ENCODE measurements at places on chromosomes 7 and 10.

DNA sequence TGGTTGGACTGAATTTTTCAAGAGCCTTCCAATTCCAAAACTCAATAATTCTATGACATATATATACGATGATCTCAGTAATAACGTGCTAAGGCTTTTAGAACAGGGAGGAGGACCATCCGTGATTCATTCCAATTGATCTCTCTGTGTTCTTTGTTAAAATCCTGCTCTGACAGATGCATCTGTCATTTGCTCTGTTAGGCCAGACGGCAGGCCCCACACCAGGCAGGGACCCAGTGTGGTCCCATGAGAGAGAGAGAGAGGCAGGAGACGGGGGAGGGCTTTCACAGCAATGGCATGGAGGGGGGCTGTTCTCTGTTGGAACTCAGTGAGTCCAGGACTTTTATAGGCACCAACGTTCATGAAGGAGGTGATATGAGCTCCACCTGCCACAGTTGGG lies 160.0 kb upstream of the INSYN2A start:
- DNase-seq: no peak

DNA sequence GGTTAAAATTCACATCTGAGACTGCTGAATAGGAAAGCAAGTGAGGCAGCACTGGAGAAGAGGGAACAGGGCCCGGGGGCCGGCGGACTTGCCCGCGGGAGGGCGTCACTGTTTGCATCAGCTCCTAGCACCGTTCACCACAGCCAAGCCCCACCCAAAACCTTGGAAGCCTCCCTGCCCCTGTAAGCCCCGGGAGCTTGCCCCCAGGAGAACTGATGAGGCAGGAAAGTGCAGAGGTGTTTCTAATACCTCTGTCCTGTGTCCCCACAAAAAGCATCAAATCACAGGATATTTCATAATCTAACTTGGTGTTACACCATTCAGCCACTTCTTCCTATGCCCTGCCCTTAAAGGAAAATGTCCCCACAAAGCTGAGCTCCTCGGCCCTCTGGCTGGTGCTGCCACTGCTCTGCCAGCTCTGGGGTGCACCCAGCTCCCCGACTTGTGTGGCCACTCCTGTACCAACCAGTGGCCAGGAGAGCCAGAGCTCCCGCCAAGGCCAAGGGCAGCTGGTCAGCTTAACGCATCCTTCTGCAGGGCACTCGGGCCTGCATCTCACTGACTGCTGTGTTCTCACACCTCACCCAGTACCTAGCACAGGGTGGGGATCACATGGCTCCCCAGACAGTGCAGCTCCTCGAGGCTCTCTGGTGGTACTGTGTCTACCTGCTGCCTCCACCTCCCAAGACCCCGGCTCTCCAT lies 47.3 kb upstream of the CNPY1 start:
- DNase-seq: no peak

DNA sequence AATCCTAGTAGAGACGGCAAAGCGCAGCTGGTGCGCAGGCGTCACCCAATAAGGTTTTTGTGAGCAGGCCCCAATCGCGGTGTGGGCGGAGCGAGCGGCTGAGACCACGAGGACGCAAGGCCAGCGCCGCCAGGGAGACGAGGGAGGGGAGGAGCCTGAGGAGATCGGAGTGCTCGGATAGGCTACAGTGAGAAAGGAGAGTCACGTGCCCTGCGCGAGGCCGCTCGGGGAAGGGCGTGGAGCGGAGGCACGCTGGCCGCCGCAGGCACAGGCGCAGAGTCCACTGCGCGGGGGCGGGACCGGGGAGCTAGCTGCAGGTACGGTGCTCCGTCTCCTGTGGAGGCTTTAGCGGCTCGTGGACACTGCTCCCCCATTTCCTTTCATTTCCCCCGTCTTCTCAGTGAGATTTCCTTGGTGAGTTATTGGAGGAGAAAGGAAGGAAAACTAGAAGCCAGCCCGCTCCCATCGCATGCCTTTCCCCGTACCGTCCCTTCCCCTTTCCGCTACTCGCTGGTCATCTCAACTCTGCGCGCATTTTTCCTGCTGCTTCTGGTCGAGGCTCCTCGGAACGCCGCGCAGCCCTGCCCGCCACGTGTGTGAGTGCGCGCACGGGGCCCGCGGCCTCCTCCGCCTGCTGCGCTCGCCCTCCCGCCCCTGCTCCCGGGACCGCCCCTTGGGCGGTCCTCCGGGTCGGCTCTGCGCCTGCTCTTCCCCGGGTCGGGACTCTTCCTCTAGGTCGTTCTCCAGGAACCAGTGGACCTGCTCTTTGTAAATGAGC lies at the start of gene THNSL1:
Gene THNSL1 (plus strand): TSS at position 237 of the 778 bp plus-strand sequence. CDS start 6,612 bp downstream, outside the sequence.
- DNase-seq: peak; percentile 96

DNA sequence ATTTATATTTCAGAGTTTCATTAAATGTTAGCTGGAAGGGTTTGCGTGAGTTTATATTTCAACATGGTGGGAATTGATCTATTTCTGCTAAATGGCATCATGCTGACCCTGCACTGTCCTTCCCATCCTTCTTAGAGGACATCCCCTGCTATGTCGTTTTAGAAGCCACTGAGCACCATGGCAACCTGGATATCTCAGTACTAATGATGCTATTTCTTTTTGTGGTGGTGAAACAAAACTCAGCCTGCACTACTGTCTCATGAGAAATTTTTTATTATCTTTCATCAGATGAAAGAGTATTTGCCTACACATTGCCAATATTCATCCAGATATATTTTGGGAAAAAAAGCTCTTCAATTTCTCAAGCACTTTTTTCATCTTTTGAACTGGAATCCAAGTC lies 12.1 kb downstream of the EPDR1 start:
- DNase-seq: no peak

DNA sequence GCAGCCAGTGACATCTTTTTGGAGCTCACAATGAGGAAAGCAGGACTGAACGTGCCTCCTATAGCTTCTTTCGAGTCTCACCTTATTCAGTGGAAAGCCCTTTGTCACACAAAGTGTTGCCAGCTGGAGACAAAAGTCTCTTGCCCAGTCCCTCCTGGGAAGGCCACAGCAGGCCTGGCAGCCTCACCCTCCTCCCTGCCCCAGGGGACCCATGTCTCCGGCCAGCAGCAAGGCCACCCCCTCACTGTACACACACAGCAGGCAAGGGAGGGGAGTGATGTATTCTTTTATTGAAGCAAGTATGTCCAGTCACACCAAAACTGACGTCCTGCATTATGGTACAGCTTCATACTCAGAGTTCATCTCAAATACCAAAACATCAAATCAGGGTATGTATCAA lies 56.0 kb downstream of the CSGALNACT2 start:
- no peak for DNase-seq

DNA sequence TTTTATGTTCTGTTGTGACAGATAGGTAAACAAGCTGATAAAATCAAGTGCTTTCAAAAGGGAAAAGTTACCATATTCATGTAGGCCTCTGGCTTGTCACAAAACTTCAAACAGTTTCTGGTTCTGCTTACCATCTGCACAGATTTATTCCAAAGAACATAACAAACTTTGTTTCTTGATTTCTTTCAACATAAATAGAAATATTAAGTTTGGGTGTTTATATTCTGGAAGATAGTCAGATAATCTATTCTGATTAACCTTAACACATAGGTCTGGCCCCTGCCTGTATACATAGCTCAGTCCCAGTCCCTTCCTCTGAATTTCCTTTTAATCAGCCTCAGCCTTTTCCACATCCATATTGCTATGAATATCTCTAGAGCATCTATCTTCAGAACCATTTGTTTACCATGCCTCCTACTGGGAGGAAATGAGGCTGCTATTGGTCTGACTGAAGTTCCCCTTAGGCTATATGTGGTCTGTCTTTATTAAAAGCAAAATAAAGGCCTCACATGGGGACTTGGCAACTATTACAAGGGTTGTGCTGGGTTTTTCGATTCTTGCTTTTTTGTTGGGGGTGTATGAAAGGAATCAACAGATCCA lies 319.0 kb downstream of the HPSE2 start:
- DNase-seq: no peak

GRCh38 chr7:151181011-151181431 lies 6.0 kb downstream of the ASB10 start:
- DNase-seq: no peak

- DNase-seq: no peak
These were observed 89.0 kb downstream of the AASS start for GRCh38 chr7:122055073-122055472.

- DNase-seq: no peak
These were observed 80.5 kb upstream of the PRKG1 start for GRCh38 chr10:50993771-50994251.

DNA sequence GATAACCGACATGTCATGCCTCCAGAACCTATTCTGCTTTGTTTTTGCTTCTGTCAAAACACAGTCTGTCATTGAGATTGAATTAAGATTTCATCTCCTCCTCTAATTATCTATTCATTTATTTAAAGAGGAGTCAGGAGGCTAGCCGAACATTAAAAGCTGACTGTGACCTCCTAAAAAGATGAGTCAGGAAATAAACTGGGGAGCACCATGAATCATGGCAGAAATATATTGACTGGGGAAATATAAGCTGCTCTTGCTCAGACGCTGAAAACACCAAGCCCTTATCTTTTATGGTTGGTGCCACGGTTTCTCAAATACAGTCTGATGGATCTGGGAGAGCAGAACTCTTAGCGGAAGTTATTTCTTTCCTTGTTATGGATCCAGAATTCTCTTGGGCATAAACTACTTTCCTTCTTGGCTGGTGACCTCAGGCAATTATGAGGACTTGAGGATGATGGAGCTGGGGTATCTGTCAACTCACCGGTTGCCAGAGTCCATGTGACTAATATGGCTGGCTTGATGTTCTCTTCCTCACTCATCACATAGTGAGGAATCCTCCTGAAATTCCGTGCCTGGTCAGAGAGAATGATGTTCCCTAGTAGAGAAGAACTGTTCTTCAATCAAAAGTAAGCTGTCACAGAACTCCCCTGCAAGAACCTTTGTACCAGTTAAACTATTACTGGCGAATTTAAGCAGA lies 307.6 kb upstream of the PHYHIPL start:
- DNase-seq: no peak

DNA sequence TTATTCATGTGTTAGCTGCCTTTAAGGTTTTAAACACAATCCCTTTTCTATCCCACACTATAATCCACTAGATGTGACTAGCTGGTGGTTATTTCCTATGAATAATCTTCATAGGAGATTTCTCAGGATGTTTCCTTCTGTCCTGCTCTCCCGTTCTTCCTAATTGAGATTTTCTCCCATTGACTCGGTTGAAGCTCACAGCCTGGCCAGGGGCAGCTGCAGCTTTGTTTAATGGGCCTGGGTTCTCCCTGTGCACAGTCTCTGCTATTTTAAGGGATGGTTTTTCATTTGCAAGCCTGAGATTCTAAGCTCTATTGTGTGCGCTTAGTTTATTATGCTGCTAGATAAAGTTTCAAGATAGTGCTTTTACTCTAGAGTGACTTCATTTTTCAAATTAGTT lies 283.4 kb upstream of the AOAH start:
- no peak for DNase-seq

DNA sequence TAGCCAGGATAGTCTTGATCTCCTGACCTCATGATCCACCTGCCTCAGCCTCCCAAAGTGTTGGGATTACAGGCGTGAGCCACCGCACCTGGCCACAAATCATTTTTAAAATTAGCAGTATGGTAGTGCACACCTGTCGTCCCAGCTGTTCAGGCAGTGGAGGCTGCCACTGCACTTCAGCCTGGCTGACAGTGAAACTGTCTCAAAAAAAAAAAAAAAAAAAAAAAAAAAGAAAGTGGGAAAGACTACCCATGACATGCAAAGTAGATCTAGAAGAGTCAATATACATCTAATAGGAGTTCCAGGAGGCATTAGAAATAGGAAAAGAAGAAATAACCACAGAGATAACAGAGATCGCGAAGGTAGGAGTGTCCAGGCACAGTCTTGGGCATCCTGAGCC lies 3.2 kb downstream of the CSGALNACT2 start:
- no peak for DNase-seq

DNA sequence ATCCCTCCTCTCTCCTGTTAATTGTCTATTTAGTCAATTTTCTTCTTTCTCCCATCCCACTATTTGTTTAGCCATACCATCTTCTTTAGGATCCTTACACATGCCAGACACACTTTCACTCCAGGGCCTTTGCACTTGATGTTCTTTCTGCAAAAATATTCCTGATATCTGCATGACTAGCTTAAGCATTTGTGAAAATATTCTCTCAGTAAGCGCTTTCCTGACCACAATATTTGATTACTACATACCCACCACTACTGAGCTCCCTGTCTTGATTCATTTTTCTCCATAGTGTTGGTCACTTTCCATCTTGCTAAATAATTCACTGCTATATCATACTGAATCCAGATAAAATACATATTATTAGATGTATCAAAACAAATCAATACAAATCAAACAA lies 75.1 kb downstream of the SEMA3D start:
- no peak for DNase-seq

DNA sequence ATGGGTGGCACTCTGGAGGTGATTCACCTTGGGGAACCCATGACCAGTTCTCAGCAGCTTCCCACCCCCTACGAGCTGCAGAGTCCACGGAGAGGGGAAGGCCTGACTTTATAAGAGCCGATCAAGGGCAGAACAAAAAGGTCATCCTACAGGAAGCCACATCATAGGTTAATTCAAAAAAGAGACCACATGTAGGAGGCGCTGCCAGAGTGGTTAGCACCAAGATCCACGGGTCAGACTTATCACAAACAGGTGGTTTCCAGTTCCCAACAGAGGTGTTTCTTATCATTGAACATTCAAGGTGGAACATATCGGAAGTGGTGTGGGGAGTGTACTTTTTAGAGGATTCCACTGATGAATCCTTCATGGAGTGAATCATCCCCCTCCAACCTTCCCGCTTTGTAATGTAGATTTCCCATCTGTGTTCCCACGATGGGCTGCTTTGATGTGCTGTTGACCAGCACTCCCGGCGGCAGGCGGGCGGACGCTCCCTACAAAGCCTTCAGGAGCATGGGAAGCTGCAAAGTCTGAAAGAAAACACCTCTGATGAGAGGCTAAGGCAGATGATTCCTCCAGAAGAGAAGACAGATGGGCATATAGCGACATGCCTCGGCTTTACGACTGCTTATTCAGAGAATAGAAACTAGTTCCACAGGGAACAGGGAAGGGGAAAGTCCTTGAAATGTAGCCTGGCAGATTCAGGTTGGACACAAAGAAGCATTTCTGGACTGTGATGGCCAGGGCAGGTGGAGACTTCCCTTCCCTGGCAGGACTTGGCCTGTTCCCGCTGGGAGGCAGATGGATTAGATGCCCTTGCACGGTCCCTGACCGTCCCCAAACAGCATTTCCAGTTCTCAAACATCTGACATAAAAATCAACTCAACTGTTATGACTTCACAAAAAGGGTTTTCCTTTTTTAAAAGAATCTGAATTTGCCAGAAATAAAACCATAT lies 66.5 kb downstream of the AFAP1L2 start:
- DNase-seq: no peak

DNA sequence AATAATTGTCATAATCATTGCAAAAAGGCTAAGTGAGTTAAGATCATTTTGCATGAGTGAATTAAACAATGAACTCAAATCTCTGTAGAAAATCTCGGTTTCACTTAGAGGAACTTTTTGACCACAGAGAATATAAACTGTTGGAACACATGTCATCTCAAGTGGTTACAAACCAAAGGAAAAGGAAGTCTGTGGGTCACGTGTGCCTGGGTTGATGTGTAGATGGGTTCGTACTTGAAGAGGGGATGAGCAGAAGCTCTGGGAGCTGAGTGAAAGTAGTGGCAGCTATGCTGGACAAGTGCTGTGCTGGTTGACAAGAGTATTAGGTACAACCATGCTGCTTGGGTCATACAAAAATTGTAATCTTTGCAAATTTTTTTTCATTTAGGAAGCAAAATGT lies 35.0 kb downstream of the GLRX3 start:
- no peak for DNase-seq

- no peak for DNase-seq
These were observed 312.2 kb downstream of the GALNT17 start for GRCh38 chr7:71444130-71444529.

GRCh38 chr7:67056683-67057082 lies 60.0 kb downstream of the TYW1 start:
- no peak for DNase-seq

- DNase-seq: no peak
These were observed 5.7 kb upstream of the CALML3 start for GRCh38 chr10:5519054-5519453.

Data from T follicular helper cell (primary cell).